Activated CD8-positive, alpha-beta memory T cell treated with anti-CD3 and anti-CD28 coated beads, Interleukin-2, amount 10 ng/mL, durations not matched to agents 7 days and 5 days (primary cell): ENCODE measurements at places on chromosomes 13 and 19. TPM values are rescaled to one million over a fixed set of nuclear protein-coding genes. Genes with fewer than 3 reads are reported as not detected.

Gene ZNF492
- 1.1 TPM for total RNA-seq

Gene GIPR
- 12.1 TPM for total RNA-seq

Gene FFAR1
- not detected for total RNA-seq

DNA sequence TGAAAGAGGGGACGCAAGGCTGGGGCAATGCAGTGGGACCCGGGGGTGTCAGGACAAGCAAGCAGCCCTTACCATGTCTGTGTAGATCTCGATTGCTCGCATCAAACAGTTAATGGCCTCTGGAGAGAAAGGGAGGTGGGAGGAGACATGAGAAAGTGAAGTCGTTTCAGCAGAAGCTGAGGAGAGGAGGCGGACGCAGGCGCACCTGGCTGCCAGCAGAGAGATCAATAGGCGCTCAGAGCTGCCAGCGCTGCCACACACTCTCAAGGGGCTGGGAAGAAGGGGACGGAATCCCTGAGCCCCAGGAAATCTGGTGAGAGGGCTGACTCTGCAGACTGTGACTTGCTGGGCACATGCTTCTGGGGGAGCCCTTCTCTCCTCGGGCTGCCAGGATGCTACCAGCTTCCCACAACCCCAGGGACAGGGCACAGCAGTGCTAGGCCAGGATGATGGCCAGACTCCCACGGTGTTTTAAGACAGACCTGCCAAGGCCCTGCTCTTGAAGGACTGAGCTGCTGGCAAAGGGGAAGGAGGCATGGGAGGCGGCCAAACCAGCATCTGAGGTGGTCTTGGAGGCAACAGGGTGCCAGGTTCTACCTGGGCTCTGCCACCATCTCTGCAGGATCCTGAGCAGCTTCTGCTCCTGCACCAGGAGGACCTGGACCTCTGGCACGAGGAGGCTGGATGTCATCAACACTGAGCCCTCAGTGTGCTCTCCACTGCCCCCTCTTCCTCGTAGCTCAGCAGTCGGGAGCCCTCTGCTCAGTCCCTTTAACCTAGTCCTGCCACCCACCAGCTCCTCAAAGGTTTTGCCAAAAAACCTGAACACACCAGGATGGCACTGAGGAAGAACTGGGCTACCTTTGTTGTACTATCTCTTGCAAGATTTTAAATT lies 11.7 kb upstream of the KPTN start:
- H3K27me3 ChIP-seq = no peaks in the 10 kb centered on the region
- H3K4me3 ChIP-seq = no peak overlapping the region
- H3K4me1 ChIP-seq = peaks cover 2% of the 10 kb centered on the region
- peaks cover 2% of the 10 kb centered on the region for H3K36me3 ChIP-seq
- H3K27ac ChIP-seq = peak overlapping the region; percentile 32

DNA sequence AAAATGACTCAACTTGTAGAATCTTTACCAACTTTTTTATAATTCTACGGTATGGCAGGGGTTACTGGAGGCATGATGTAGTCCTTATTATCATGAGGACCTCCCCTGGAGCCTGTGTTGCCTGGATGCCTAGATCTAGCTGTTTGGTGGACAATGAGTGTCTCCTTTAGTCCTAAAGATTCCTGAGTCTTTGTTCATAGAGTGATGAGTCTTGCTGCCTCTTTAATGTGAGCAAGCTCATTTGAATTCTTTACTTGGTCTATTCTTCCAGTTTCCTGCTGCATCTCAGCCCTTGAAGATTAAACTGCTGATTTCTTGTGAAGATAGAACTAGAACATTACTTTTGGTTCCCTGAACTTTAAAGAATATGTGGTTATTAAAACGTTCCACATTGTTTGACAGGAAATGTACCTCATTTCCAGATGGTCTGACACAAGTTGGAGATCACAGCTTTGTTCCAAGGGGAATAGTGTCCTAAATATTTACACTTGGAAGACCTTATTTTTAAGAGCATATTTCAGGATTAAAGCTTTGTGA lies 51.9 kb downstream of the SLAIN1 start:
- no peak overlapping the region for H3K4me3 ChIP-seq
- peaks cover 27% of the 10 kb centered on the region for H3K36me3 ChIP-seq
- peaks cover 10% of the 10 kb centered on the region for H3K4me1 ChIP-seq
- H3K27ac ChIP-seq = no peak overlapping the region
- no peak for DNase-seq
- H3K27me3 ChIP-seq = no peaks in the 10 kb centered on the region

GRCh38 chr13:109145631-109146030 lies 516.2 kb downstream of the MYO16 start:
- no peak overlapping the region for H3K27ac ChIP-seq
- no peak overlapping the region for H3K4me3 ChIP-seq
- DNase-seq = no peak
- H3K27me3 ChIP-seq = peaks cover 18% of the 10 kb centered on the region
- H3K36me3 ChIP-seq = no peaks in the 10 kb centered on the region

- H3K4me3 ChIP-seq = no peak overlapping the region
- H3K27me3 ChIP-seq = no peaks in the 10 kb centered on the region
- no peak overlapping the region for H3K27ac ChIP-seq
- H3K36me3 ChIP-seq = peaks cover 15% of the 10 kb centered on the region
These were observed 16.6 kb upstream of the TRIM13 start for GRCh38 chr13:49980266-49980665.

DNA sequence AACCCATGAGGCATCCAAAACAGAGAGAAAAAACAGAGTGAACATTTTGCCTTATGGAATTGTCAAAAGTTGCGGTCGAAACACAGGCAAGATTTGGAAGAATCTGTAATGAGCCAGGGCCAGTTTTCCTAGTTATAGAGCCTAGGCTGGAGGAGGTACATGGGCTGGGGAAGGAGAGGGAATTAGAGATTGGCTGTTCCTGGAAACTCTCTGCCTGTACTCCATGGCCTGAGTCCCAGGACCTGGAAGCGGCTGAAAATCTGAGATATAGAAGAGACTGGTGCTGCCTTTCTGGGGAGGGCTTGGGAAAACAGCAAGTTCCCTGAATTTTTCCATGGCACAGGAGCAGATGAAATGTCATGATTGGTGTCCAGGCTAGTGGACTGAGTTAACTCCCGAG lies 122.8 kb upstream of the KLF12 start:
- no peaks in the 10 kb centered on the region for H3K27me3 ChIP-seq
- peaks cover 2% of the 10 kb centered on the region for H3K36me3 ChIP-seq
- DNase-seq = no peak
- H3K27ac ChIP-seq = no peak overlapping the region
- peaks cover 48% of the 10 kb centered on the region for H3K4me1 ChIP-seq
